ENCODE measurements at places on chromosomes 6 and 20.

GRCh38 chr6:81984599-81984998, 232.1 kb upstream of the TENT5A start:
- no peak for DNase-seq

DNA sequence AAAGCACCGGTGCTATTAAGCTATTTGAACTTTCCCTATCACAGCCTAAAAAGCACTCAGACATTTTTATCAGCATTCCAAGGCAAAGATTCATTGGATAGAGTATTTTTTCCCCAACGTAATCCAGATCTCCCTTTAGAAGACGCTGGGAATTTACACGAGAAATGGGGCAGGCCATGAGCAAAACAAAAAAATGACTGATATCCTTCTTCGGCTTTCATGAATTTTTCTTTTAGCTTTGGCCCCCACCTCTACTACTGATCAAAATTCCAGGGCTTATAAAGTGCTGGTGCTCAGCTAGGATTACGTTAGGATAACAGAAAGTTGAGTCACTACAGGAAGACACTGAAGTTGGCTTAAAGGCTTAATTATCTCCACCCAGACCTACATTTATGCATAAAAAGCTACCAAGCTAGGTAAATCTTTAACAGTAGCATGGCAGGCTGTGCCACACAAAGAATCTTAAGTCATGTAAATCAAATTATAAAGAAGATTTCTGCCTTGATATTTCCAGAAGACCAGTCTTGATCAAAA, 418.5 kb upstream of the BTBD3 start:
- no peak for DNase-seq

- no peak for DNase-seq
Measured at GRCh38 chr6:30172681-30173080, 9.3 kb downstream of the TRIM15 start.

- DNase-seq: no peak
Measured at GRCh38 chr6:43052842-43053544, 658 bp downstream of the CUL7 start.

GRCh38 chr6:133894795-133895358, 6.0 kb downstream of the TCF21 start:
- no peak for DNase-seq

DNA sequence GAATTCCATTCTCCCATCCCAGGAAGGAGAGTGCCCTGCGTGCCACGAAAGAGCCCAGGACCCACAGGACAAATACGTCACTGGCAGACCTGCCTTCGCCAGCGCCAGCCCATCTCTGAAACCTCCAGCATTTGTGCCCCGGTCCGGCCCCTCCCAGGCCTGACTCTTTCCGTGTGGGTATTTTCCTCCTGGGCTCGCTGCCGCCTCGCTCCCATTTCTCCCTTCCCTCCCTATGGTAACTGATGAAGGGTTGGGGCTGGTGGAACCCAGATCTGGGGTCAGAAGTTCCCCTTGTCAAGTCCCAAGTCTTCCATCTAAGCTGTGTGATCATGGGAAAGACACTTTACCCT, 208.5 kb downstream of the LRFN2 start:
- no peak for DNase-seq

- no peak for DNase-seq
Measured at GRCh38 chr6:73329201-73329600, 24.9 kb downstream of the DPPA5 start.

DNA sequence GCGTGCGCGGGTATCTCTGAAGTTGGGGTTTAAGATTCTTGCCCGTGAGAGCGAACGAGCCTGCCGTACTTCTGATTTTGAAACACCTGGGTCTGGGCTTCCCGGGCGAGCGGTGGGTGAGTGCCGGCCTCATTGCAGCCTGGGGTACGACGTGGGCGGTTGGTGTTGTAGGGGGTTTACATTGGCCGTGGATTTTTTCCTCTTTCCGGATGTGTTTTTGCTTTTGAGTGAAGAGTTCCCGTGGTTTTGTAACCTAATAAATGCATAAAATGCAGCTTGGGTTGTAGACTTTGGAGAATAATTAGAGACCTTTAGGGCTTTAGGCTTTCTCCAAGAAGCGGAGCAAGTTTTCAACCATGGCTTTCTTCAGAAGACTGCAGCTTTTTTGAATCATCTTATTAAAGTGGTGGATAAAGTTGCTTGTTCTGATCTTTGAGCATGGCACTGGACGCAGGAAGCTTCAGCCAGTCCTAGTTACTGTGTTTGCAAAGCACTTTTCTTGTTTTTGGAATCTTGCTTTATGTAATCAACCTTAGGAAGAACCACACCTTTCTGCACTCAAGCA, 314 bp downstream of the FARS2 start:
- DNase-seq: no peak

GRCh38 chr6:32060966-32061655, 22.9 kb downstream of the CYP21A2 start:
- DNase-seq: no peak

DNA sequence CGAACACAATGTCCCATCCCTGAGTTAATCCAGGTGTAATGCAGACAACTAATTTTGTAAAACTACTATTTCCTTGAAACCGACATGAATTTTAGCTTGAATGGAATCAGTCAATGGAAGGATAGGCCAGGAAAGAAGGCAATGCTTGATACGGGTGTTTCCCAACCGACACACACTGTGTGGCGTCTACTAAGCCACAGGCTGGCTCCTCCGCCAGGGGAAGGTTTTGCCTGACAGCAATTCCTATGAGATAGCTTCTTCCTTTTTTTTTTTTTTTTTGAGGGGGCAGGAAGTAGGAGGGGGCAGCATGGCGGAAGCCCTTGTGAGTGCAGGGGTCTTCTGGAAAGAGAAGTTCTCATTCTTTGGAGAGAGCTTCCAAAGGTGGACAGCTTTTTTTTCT, 12.0 kb upstream of the LAMA4 start:
- DNase-seq: no peak

DNA sequence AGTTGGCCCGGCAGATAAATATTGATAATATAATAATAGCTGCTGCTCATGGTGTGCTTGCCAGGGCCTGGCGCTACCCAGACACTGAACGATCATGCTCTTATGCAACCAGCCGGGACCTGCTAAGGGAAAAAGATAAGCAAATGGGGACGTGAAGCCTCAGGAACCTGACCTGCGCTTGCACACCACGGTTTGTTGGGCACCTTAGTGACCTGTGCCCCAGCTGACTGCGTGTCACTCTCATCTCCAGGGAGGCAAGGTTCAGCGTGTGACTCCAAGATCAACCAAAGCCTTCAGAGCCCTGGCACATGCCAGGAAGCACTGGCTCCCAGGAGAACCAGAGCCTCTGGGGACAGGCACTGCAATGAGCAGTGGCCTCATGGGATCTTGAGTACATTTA, 111.1 kb downstream of the AGPAT4 start:
- no peak for DNase-seq
